ENCODE measurements at places on chromosomes 12 and 14. TPM values are rescaled to one million over a fixed set of nuclear protein-coding genes. Genes with fewer than 3 reads are reported as not detected.

The KLHL33 gene
- not detected for total RNA-seq

The FGF6 gene
- total RNA-seq = not detected

The NGB gene
- not detected for total RNA-seq

The NOPCHAP1 gene
- total RNA-seq = 29.2 TPM

The FGF23 gene
- total RNA-seq = not detected

The HOXC5 gene
- total RNA-seq = 0.53 TPM

The NT5DC3 gene
- 11.0 TPM for total RNA-seq

The C14orf93 gene
- total RNA-seq = 4.4 TPM

The LGR5 gene
- total RNA-seq = not detected

The ZDHHC22 gene
- 0.20 TPM for total RNA-seq

The CLEC9A gene
- not detected for total RNA-seq

The PLEK2 gene
- total RNA-seq = 25.9 TPM

The LPAR5 gene
- 0.85 TPM for total RNA-seq

The KRT78 gene
- total RNA-seq = not detected

The POLR3B gene
- 5.5 TPM for total RNA-seq

The DCP1B gene
- 6.7 TPM for total RNA-seq

The CFAP251 gene
- total RNA-seq = 0.88 TPM

The CLEC2D gene
- total RNA-seq = 0.24 TPM

The B4GALNT1 gene
- total RNA-seq = 51.6 TPM

The ADAMTS20 gene
- total RNA-seq = not detected

The PRB2 gene
- not detected for total RNA-seq

The C12orf50 gene
- not detected for total RNA-seq

The MANSC1 gene
- total RNA-seq = 4.3 TPM

The PLD4 gene
- total RNA-seq = 0.05 TPM

The FZD10 gene
- total RNA-seq = not detected

The MUCL1 gene
- not detected for total RNA-seq

The CLEC4A gene
- total RNA-seq = not detected

The SPX gene
- 2.3 TPM for total RNA-seq

The GRIP1 gene
- total RNA-seq = 2.0 TPM

The MANSC4 gene
- not detected for total RNA-seq

The TAS2R7 gene
- total RNA-seq = not detected

The DPPA3 gene
- total RNA-seq = not detected

The A2M gene
- not detected for total RNA-seq

The COX8C gene
- total RNA-seq = not detected
